ENCODE measurements at places on chromosomes 13 and 19.

- DNase-seq: no peak
Observed at GRCh38 chr13:87893186-87893585, 222.0 kb downstream of the SLITRK5 start.

- DNase-seq: no peak
Observed at GRCh38 chr13:87783366-87783765, 112.2 kb downstream of the SLITRK5 start.

DNA sequence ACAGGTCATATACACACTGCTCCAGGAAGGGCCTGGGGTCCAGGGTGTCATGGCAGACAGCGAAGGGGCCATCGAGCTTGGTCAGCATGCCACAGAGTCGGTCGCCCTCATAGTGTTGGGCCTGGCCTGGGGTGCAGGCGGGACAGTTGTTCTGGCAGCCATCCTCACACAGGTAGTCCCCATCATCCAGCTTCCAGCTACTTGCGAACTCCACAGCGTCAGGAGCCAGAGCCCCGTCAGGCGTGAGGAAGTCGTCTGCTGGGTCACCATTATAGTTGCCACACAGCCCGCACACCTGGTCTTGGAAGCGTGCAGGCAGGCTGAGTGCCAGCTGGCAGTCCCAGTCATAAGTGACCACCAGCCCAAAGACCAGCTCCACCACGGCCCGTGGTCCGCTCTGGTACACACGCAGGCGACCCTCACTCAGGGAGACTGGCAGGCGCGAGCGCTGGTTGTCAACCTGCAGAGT lies 16.2 kb downstream of the FCGBP start:
- DNase-seq: no peak

- DNase-seq: no peak
Observed at GRCh38 chr19:4389511-4390016, 10.8 kb downstream of the SH3GL1 start.

- peak; percentile 57 for DNase-seq
Observed at GRCh38 chr19:2167896-2168618, 4.3 kb downstream of the DOT1L start.

DNA sequence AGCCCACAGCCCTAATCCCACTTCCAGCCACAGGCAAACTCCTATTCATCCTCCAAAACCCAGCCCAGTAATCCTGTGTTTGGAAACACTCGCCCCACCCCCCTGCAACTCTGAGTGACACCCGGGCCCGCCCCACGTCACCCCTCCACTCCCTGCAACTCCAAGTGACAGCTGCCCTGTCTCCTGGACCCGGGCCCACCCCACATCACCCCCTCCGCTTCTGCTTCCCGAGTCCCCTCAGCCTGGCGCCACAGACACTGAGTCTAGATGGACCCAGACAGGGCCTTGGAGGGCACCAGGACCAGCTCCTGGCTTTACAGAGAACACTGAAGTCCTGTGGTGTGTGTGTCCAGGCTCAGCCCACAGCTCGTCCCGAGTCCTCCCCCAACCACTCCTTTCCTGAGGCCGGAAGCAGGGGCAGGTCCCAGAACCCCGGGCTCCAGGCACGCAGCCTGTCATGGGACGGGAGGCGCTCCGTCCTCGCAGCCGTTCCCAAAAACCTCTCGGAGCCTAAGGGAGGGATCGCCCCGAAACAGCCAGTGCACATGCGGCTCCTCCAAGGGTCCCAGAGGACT lies 7.7 kb downstream of the REXO1 start:
- no peak for DNase-seq

DNA sequence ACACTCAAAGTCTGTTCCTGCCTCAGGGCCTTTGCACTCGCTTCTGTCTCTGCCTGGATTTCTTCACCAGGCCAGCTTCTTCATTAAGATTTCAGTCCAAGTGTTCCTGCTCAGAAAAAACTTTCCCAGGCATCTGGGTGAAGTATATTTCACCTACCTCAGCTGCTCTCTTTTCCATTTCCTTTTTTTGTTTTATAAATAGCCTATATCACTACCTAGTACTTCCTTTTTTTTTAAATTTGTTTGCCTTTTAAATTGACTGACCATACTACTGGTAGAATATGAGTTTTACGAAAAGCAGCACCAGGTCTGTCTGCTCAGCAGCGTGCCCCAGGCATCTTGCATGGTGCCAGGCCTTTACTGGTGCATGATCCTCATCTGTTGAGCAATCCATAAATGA lies 1064.4 kb downstream of the UQCRFS1 start:
- no peak for DNase-seq

DNA sequence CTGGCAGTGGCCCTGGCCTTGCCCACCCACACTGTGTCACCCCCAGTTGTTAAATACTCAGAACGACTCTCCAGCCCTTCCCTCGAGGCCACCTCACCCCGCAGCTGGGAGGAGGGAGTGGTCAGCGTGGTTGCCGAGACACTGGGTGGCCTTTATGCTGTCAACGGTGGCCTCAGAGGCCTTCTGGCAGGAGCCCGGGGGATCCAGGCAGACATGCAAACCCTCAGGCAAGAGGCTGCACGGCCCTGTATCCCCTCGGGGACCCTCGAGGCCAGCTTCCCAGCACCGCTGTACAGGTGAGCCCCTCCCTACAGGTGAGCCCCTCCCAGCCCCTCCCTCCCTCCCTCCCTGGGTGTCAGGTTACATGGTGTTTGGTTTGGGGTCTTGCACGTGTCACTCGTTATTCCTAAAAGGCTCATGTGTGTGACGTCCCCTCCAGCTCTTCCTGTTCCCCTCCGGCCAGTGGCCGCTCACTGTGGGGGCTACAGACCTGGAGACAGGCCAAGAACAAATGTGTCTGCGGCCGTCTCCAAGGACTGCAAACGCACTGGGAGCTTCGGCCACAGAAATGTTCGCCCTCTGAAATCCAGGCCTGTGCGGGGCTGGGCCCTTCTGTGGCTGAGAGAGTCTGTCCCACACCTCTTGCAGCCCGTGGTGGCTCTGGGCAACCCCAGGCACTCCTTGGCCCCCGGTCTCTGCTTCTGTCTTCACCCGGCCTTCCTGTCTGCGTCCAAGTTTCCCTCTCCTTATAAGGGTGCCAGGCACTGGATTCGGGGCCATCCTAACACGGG lies at the start of gene TEKTIP1:
TSS of gene TEKTIP1 (plus strand) at position 210 of the 791 bp plus-strand sequence. CDS start at position 214, 4 bp downstream.
- no peak for DNase-seq

DNA sequence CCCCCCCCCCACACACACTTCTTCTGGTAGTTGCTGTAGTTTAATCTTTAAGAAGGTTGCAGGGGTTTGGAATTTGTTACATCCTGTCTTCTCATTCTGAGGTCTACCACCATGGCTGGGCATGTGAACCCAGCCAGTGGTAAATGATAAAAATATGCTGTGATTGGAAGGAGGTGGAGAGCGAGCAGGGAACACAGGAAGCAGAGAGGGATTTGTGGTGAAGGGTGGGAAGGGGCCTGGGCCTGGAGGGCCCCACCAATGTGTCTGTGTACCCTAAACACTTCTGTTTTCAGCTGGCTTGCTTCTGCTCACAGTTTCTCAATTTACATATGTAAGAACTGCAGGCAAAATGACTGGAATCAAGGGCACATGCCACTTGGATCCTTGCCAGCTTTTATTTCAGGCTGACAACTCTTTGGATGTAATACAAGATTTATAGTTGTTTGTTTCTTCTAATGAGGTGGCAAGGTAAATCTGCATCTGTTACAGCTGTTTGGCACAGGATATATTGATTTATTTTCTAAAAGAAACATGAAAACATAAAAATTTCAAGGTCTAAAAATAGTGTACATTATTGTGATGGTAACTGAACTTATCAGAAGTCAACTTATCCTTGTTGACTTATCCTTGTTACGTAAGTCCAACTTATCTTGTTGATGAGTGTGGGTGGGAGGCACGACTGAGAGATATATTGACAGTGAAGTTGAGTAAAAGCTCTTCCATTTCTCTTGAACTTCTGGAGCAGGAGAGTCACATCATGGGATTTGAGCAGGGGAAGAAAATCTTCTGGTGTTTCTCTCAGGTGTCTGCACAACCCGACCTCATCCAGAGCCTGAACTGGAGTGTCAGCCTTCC lies 313.2 kb downstream of the SHISA2 start:
- DNase-seq: no peak

- DNase-seq: no peak
Observed at GRCh38 chr19:46723023-46723461, 6.1 kb upstream of the PRKD2 start.

DNA sequence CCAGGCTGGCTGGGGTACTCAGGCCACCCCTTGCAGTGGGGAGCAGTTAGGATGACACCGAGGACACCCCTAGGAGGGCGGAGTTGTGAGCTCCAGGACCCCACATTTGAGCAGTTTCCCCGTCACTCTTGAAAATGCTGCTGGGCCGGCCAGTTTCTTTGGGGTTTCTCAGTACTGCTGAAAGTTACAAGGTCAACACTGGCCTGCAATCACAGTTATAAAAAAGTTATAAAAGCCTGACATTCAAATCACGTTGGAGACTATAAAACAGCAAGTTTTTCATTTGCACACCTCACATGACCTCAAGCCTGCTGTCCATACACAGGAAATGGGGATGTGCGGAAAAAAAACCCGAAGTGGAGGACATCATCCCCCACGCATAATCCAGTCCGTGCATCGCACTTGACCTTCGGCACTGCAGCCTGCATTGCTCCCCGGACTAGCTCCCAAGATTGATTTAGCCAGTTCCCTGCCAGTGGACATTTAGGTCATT lies 27.0 kb downstream of the DNM2 start:
- no peak for DNase-seq

GRCh38 chr13:69283837-69284236 lies 823.8 kb upstream of the ATXN8OS start:
- no peak for DNase-seq

GRCh38 chr13:112001571-112001970 lies 65.4 kb upstream of the SOX1 start:
- no peak for DNase-seq

DNA sequence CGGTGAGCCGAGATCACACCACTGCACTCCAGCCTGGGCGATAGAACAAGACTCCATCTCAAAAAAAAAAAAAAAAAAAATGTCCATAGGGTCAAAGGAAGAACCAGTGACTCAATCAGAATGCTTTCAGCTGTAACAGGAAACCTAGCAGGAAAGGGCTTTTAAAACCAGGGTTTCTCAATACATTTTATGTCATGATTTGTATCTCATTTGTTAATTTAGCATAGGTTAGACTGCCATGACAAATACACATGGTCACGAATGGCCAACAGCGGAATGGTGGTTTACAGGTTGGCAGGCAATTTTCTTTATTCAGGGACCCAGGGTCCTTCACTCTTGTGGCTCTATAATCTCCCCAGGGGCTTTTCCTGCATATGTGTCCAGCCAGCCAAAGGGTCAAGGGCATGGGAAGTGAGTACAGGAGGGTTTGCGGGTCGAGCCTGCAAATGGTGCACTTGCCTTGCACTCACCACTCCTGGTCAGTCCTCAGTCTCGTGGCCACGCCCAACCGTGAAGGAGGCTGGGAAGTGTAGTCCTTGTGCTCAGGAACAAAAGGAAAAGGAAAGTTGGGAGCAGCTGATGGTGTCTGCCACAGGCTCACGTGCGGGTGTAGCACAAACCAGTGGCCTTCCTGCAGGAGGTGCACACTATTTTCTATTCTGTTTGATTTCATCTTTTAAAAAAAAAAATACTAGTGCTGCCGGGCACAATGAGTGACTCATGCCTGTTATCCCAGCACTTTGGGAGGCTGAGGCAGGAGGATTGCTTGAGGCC lies 14.8 kb downstream of the DHX34 start:
- no peak for DNase-seq
